ENCODE measurements at places on chromosomes 7 and 10.

DNA sequence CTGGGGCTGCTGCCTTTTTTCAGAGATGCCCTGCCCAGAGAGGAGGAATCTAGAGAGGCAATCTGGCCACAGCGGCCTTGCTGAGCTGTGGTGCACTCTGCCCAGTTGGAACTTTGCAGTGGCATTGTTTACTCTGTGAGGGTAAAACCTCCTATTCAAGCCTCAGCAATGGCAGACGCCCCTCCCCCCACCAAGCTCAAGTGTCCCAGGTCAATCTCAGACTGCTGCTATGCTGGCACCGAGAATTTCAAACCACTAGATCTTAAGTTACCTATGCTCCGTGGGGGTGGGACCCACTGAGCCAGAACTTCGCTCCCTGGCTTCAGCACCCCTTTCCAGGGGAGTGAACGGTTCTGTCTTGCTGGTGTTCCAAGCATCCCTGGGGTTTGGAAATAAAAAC is 77.2 kb downstream of the EXOC4 start:
- no peak for DNase-seq

- DNase-seq, result no peak
These were observed 927.4 kb downstream of the LRMDA start for GRCh38 chr10:76358743-76359395.

- DNase-seq, result no peak
These were observed 281.1 kb downstream of the PLXNA4 start for GRCh38 chr7:132295175-132295574.

- DNase-seq, result no peak
These were observed 97.4 kb upstream of the PIK3CG start for GRCh38 chr7:106767498-106768323.

- no peak for DNase-seq
These were observed 1.1 kb upstream of the MNX1 start for GRCh38 chr7:157011333-157012112.

- no peak for DNase-seq
These were observed 55.9 kb downstream of the ELFN1 start for GRCh38 chr7:1725766-1726630.

DNA sequence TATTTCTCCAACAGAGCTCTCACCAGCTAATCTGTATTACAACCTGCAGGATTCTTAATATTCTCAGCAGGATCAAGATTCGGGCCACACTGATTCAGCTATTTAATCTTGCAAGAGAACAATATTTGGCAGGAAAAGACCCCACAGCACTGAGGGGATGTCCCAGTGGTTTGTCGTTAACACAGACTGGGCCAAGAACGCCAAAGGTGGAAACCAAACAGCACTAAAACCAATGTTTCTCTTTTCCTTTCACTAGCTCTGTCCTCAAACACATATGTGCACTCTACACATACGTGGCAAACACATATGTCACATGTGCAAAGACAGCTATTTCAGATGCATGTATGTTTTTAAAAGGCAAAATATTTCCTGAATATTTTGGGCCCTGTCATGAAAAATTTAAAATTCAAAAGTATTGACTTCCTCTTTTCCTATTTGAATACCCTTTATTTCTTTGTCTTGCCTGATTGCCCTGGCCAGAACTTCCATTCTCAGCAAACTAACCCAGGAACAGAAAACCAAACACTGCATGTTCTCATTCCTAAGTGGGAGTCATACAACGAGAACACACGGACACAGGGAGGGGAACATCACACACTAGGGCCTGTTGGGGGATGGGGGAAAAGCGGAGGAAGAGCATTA is 51.7 kb upstream of the NEBL start:
- DNase-seq, result no peak

Measured in stimulated activated CD4-positive, alpha-beta T cell treated with anti-CD3 and anti-CD28 coated beads, Interleukin-15, amount 100 ng/mL, for 1 hour (primary cell).